Mesothelial cell of epicardium (in vitro differentiated cells): ENCODE measurements at places on chromosomes 2 and 18. TPM values are rescaled to one million over a fixed set of nuclear protein-coding genes. Genes with fewer than 3 reads are reported as not detected.

DNA sequence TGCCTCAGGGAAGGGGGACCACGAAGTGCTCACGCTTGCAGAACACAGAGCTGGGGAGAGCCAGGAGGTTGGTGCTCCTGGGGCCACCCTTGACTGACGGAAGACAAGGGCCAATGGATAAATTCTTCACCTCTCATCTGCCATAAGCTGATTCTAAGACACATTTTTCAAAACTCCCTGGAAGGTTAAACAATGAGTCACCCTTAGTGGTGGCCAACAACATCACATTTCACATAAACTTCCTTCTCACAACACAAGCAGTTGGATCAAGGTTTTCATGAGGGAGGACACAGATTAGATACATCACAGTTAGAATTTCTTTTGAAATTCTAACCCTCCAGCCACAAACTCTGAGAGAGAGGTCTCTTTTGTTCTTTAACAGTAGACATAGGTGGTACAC lies 713.6 kb upstream of the POU3F3 start:
- H3K27me3 ChIP-seq = peaks cover 7% of the 10 kb centered on the region
- H3K36me3 ChIP-seq = no peaks in the 10 kb centered on the region
- no peak overlapping the region for H3K4me3 ChIP-seq
- no peak overlapping the region for H3K27ac ChIP-seq

The PID1 gene
- 2.0 to 2.4 TPM (median 2.1 TPM) in 3 replicates for total RNA-seq

GRCh38 chr18:76495435-76496193 lies 572 bp upstream of the ZNF516 start:
- no peaks in the 10 kb centered on the region for H3K36me3 ChIP-seq
- peaks cover 20% of the 10 kb centered on the region for H3K4me1 ChIP-seq
- DNase-seq = no peak
- no peaks in the 10 kb centered on the region for H3K27me3 ChIP-seq
- peak overlapping the region; percentile 97 for H3K27ac ChIP-seq

GRCh38 chr2:169683054-169683424 lies 11.2 kb downstream of the CFAP210 start:
- DNase-seq = no peak
- no peaks in the 10 kb centered on the region for H3K4me1 ChIP-seq
- peaks cover 2% of the 10 kb centered on the region for H3K27me3 ChIP-seq
- no peak overlapping the region for H3K27ac ChIP-seq
- peaks cover 4% of the 10 kb centered on the region for H3K36me3 ChIP-seq

The TYMS gene
- 54.0 to 60.8 TPM (median 55.4 TPM) in 3 replicates for total RNA-seq
